ENCODE measurements at places on chromosomes 16 and 17. TPM values are rescaled to one million over a fixed set of nuclear protein-coding genes. Genes with fewer than 3 reads are reported as not detected.

DNA sequence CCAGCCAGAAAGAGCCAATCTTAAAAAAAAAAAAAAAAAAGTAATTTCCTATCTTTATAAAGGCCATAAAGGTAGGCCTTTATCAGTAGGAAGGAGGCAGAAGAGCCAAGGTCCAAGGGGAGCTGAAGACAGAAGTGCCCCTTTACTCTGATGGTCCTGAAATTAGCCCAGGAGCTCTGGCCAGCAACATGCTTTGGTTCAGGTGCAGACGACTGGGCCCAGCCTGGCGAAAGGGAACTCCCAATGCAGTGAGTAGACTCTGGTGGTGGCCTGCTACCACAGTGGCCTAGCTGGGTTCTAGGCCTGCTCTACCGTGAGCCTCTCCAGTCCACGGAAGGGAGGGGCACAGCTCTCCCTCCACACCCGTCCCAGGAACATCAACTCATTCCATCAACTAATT, 23.1 kb upstream of the MEIOB start:
- no peak for DNase-seq

- DNase-seq = no peak
These were observed 87.5 kb downstream of the SEC14L1 start for GRCh38 chr17:77228241-77228752.

- no peak for DNase-seq
These were observed 298.5 kb upstream of the FOXF1 start for GRCh38 chr16:86211800-86212199.

GRCh38 chr16:89723279-89724250, 2.2 kb downstream of the ZNF276 start:
- peak; percentile 81 for DNase-seq

- DNase-seq = no peak
These were observed 232.3 kb downstream of the ZFHX3 start for GRCh38 chr16:72815348-72816318.

DNA sequence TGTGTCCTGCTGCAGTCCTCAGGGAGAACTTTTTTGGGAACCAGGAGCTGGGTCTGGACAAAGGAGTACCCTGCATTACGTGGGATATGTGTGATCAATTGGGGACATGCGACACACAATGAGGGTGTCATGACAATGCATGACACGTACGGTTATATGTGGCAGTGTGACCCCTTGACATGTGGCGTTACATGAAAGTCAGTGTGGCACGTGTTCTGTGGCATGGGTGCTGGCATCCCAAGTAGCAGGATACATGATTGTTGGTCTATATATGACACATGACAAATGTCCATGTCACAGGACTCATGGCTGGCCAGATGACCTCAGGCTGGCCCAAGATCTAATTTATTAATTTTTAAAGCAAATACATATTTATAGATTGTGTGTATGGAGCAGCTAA, 9.7 kb upstream of the CPNE2 start:
- DNase-seq = no peak

DNA sequence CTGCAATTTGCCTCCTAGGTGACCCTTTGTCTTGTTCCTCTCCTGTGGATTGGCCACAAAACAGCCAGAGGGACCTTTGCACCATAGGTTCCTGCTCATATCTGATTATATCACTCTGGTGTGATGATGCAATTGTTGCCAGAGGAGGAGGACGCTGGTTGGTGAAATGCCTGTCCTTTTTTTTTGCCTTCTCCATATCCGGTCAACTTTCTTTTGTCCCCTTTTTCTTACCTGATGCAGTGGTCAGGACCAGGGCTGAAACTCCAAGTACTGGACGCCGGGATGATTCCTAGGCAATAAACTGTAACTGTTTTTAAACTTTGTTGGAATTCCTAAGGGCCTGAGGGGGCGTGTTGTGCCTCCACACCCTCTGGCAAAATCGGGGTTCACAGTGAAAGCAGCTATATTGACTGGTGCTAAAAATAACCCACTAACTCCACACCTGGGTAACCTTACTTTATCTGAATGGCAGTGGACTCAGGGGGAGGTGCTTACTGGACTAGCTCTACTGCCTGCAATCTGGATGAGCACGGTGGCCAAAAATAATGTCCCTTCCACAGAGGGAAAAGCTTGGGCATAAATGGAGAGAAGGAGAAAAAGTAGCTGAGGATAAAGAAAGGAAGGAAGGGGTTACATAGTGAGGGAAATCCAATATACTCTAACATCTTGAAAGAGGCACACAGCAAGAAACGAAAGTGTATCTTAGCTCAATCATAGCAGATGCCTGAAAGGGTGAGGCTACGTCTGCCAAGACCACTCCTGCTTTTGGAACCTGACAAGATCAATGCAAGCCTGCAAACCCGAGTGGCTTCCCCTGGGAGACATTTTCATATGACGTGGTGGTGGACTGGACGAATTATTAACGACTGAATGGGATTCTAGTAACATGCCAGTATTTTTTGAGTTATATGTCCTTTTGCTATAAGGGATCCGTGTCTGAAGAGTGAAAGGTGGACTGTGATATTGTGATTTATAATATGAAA, 28.4 kb upstream of the ZNF423 start:
- DNase-seq = no peak

- DNase-seq = no peak
These were observed 39.5 kb upstream of the CIBAR2 start for GRCh38 chr16:85151603-85152413.

DNA sequence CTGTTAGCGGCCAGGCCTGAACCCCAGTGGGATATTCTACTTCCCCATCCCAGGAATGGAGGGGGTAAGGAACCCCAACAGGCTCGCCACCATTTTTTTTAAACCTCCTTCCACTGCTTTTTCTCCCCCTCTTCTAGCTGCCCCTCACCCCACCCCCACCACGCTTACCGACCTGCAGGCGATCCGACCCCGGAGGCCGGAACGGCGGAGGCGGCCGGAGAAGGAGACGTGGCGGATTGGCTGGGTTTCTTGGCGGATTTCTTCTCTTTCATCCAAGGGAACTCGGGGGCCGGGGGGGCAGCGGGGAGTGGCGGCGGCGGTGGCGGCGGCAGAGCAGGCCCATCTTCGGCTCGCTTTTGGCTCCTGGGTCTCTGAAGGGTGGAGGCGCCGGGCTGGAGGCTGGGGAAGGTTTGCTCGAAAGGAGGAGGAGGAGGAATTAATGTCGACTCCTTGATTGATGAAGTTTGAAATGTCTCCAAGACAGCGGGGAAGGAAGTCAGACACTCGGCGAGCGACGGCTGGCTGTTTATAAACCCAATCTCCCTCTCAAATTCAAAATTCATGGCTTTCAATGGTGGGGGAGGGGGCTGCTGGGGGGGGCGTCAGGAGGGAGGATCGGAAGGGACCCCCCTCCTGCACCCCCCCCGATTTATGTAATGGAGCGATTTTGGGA, 424 bp downstream of the HOXB2 start:
- peak; percentile 31 for DNase-seq

- DNase-seq = no peak
These were observed 20.0 kb downstream of the GLG1 start for GRCh38 chr16:74586948-74587347.

DNA sequence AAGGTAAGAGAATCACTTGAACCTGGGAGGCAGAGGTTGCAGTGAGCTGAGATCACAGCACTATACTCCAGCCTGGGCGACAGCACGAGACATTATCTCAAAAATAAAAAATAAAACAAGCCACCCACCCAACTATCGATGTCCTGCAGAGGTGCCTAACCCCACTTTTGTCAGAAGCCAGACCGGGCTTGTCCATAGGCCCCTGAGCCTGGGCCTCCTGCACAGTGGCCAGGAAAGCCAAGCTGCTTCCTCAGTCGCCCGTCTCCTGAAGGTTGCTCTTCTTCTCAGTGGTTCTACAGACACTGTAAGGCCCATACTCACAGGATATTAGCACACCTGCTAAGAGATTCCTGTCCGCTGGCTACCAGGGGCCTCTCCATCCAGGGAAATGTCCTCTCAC, 11.2 kb downstream of the CES2 start:
- DNase-seq = no peak

DNA sequence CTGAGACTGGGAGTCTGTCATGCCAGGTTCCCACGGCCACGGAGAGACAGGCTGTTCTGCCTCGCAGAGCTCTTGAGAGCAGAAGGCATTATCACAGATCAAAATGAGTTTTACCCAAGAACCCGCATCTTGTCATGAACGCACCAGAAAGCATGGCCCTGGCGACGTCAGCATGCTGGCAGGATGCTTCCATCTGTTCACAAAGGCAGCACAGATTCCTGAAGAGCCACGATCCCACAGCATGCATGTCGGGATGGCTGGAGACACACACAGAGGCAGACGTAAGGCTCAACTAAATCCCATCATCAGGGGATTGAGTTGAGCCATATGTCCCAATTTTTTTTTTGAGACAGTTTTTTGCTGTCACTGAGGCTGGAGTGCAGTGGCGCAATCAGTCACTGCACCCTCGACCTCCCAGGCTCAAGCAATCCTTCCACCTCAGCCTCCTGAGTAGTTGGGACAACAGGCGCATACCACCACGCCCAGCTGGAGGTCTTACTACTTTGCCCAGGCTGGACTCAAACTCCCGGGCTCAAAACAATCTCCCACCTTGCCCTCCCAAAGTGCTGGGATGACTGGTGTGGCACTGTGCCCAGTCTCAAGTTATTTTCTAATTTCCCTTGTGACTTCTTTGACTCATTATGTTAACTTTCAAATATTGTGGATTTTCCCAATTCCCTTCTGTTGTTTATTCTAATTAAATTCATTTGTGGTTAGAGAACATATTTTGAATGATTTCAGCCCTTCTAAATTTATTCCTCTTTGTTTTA, 11.1 kb downstream of the FANCA start:
- DNase-seq = no peak

Gene ZNF276
- 34.2 TPM for total RNA-seq
